ENCODE measurements at places on chromosomes 12 and 14.

DNA sequence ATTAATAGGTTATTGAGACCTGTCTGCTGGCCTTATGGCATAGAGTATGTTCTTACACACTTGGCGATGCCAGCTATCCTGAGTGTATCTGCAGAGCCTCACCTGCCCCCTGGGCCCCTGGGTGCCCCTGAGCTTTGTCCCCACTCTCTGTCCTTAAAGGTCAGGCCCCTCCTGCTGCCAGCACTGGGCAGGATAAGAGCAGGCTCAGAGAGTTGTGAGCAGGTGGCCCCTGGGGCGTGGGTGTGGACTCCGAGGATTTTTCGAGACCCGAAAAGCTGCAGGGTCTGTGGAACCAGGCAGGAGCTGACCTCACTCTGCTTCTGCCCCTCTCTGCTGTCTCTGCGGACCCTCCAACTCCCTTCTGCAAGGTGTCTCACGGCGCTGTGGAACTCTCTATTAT is 8.2 kb downstream of the HIP1R start:
- no peak for DNase-seq

DNA sequence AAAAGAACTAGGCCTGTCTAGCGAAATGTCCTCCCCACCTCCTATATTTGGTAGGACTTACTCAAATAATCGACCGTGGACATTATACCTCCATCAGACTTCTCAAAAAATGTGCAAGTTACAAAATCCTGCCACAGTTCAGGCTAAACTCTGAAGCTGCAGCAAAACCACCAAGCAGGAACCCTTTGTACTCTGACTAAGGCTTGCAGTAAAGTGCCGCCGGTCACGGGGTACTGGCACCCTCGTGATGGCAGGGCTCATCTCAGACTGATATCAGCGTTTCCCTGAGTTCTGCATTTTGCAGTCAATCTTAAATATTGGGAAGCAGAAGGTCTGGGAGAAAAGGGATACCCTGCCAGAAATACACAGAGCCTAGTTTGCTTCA is 17.1 kb downstream of the SLC11A2 start:
- DNase-seq: no peak

DNA sequence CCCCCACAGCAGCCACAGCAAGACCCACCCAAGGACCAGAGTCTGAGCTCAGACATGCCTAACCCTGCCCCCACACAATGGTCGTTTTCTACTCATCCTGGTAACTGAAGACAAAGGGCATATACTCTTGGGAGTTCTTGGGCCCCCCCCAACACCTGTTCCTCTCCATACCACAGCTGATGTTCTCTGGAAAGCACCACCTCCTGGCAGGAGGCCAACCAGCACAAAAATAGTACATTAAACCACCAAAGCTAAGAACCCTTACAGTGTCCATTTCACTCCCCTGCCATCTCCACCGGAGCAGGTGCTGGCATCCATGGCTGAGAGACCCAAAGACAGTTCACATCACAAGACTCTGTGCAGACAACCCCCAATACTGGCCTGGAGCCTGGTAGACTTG is 80.6 kb upstream of the DAAM1 start:
- peak; percentile 68 for DNase-seq

DNA sequence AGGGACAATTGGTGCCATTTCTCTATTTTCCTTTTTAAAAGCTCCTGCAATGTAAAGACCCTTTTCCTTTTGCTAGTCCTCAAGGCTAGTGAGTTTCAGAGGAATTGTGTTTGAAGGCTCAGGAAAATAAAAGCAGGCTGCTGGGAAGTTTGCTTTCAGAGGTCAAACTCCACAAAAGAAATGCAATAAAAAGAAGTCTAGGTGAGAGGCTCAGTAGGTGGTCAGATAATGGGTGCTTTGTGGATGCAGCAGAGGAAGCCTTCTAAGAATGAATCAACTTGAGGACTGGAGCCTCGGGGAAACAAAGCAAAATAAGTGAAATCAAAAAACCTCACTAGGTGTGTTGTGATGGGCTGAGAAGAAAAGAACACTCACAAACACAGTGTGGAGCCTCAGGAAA is 10.3 kb downstream of the CCDC175 start:
- no peak for DNase-seq

GRCh38 chr12:607541-608001 is 55.7 kb downstream of the NINJ2 start:
- DNase-seq: no peak

DNA sequence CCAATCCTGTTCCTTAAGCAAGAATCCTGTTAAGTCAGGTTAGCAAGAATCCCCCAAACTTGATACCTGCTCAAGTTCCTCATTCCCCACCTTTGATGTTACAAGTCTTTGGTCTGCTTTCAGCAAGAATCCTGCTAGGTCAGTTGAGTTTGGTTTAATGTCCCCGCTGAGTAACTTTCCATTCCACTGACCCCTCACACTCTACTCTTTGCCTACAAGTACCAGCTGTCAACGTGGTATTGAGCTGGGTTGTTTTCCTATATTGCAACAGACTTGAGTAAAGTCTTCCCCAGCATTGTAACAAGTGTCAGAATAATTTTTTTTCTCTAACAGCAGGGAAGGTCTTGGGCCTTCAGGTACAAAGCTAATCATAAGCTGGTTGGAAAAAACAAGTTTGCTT is 6.3 kb downstream of the PPM1H start:
- no peak for DNase-seq

GRCh38 chr14:90450667-90451066 is 53.8 kb downstream of the CALM1 start:
- no peak for DNase-seq

GRCh38 chr12:2346416-2346815 is 293.6 kb downstream of the CACNA1C start:
- DNase-seq: no peak

DNA sequence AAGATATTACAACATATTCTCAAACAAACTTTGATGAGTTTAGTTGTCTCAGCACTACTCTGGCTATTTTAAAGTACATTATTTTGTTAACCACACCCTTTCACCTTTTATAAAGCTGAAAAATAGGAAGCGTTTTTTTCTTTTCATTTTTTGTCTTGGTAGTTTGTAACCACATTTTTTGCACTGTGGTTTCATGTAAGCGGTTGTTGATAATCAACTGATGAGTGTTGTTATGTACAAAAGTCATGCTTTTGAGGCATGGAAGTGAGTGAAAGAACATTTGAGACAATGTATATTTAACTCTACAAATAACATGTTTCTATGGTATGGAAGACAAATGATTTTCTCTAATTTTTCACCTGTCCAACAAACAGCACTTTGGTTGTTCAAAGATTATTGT is 52.1 kb upstream of the ATP2B1 start:
- DNase-seq: no peak

DNA sequence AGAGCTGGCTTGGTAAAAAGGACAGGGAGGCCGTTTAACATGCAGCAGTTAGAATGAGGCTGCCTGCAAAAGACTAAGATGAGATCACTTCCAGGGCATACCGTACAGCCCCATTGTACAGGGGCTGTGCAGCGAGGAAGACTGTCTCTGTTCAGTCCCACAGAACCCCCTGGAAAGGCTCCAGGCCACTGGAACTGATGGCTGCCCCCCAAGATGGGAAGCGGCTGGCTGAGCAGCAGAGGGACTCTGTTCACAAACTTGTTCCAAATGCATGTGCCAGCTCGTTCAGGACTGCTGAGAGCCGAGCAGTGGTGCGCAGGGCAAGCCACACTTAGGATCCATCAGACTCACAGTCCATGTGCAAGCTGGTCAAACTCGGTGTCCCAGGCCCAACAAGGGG is 82.9 kb downstream of the CHGA start:
- no peak for DNase-seq

DNA sequence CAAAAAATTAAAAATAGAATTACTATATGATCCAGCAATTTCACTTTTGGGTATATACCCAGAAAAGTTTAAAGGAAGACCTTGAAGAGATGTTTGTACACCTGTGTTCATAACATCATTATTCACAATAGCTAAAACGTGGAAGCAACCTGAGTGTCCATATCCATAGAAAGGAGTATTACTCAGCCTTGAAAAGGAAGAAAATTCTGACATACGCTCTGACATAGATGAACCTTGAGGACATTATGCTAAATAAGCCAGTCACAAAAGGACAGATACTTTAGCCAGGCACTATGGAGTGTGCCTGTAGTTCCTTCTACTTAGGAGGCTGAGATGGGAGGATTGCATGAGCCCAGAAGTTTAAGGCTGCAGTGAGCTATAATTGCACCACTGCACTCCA is 6.1 kb upstream of the RD3L start:
- DNase-seq: no peak

- DNase-seq: no peak
Measured at GRCh38 chr12:116202433-116202832, 75.1 kb downstream of the MED13L start.

GRCh38 chr14:65239143-65239937 is 137.0 kb upstream of the MAX start:
- DNase-seq: no peak

GRCh38 chr12:84760091-84760865 is 152.3 kb downstream of the SLC6A15 start:
- no peak for DNase-seq

GRCh38 chr14:104034976-104035699 is 50.4 kb upstream of the ASPG start:
- peak; percentile 2 for DNase-seq

GRCh38 chr12:104823985-104824461 is 134.1 kb downstream of the SLC41A2 start:
- DNase-seq: no peak

- no peak for DNase-seq
Measured at GRCh38 chr14:95522556-95522955, 6.1 kb upstream of the SYNE3 start.

- peak; percentile 11 for DNase-seq
Measured at GRCh38 chr14:56874375-56874774, 64.1 kb upstream of the OTX2 start.

DNA sequence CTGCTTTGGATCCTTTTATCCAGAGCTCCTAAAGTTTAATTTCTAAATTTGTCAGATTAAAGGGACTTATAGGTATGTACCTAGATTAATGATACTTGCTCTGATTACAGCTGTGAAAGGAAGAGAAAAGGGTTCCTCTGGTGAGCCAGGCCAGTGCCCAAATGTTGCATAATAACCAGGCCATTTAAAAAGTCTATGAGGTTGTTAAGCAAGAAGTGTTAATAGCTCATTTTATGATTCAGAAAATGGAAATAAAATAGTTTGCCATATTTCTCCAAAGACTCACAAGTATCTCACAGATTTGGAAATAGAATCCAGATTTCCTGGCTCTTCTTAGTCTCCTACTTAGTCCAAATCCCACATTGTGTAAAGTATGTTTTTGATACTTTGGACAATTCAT is 67.6 kb downstream of the SLC38A6 start:
- DNase-seq: no peak

- no peak for DNase-seq
Measured at GRCh38 chr14:96192975-96193805, 11.4 kb upstream of the BDKRB2 start.

GRCh38 chr12:1553536-1553935 is 40.8 kb downstream of the FBXL14 start:
- no peak for DNase-seq

DNA sequence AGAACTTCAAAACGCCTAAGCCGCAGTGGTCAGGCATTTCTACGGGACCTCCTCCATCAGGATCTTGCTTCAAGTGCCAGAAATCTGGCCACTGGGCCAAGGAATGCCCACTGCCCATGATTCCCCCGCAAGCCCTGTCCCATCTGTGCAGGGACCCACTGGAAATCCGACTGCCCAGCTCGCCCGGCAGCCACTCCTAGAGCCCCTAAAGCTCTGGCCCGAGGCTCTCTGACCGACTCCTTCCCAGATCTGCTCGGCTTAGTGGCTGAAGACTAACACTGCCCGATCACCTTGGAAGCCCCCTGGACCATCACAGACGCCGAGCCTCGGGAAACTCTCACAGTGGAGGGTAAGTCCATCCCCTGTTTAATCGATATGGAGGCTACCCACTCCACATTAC is 1113.0 kb upstream of the TMEM132C start:
- no peak for DNase-seq

DNA sequence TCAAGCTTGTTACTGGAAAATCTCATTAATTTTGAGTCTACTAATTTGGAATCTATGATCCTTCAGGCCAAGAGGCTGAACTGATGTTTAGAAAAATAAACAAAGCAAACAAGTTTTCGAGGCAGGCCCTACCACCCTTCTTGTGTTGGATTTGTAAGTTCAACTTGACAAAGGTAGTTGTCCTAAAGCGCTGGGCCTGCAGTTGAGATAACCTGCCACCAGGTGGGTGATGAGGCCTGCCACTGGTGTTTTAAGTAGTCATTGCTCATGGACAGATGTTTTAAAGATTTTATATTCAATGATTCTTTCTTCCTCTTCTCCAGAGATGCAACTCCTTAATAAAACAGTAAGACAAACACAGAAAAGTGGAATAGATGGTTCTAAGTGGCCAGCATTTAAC is 19.4 kb downstream of the ACVRL1 start:
- DNase-seq: no peak

- DNase-seq: no peak
Measured at GRCh38 chr14:32468955-32469354, 139.9 kb downstream of the AKAP6 start.

DNA sequence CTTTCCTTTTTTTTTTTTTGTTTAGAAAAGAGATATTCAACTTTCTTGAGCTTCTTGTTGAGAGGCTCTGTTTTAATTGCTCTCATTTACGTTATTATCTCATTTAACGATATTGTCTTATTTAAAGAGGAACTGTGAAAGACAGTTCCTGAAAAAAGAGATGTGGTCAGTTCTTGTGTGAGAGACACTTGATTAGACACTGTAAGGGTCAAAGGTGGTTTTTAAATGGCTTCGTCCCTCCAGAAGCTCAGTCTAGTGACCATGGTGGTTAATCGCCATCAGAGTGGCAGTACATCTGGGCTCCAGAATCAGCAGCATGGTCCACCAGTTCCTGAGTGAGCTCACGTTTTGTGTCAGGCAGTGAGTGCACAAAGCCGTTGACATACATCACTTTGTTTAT is 57.9 kb upstream of the KCNA5 start:
- DNase-seq: no peak

- no peak for DNase-seq
Measured at GRCh38 chr14:34237677-34238076, 224.4 kb downstream of the SPTSSA start.

- no peak for DNase-seq
Measured at GRCh38 chr14:91245029-91245428, 525 bp upstream of the GPR68 start.

DNA sequence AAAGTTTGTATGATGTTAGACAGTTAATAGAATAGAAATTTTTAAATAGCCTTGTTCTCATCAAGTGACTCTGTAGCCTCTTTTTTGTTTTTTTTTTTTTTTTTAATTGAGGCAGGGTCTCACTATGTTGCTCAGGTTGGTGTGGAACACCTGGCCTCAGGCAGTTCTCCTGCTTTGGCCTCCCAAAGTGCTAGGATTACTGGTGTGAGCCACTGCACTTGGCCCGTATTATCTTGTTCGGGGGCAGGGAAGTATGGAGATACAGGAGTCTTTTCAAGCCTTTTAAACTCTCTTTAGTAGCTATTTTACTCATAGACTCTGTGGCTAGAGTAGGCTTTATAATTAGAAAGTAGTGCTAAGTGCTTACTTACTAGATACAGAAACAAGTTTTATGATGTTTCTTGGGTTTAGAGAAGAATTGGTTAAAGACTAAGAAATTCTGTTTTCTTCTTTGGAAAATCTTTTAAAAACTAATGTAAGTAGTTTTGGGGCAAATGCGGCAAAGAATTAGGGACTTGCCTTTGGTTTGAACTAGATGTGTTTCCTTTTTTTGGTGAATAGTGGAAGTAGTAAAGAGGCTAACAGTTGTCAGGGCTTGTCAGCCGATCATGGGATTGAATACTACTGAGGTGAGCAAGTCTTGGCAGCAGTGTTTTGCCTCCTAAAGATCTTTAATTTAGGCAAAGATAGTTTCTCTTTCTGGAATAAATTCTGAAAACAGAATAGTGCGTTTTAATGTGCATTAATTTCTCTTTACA is 31.3 kb downstream of the FBXO34 start:
- no peak for DNase-seq
